Esophagus squamous epithelium (tissue), 5 donors: ENCODE measurements at places on chromosomes 2 and 18.

- no peak for DNase-seq
These were observed 29.2 kb upstream of the TNP1 start for GRCh38 chr2:216888887-216889622.

DNA sequence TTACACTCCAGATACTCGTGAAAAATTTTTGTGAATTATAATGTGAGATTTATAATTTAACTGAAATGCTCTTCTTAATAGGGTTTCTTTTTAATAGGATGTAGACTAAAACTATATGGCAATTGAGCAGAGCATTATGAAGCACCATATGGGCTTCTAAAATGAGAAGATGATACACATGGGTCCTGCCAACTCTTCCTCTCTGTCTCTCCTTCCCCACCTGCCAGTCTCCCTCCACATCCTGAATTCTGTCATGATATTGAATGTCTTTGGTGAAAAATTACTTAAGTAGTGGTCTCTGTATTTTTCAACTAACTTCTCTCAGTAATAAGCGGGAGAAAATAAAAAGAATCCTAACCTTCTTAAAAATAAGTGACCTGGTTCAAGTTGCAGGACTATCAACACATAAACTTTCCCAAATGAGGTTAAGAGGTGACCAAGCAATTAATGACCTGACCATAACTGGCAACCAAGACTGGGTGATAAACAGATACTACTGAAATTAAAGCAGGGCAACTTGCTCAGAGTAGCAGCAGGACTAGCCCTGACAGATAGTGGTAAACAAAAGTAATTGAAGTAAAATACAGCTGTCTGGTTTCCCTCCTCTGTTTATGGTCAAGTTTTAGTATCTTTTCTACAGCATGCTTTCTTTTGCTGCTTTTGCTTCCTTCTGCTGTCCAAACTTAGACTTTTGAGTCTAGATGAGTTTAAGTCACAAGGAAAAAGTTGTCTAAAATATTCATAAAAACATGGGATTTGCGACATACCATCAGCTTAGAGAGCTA is 117.1 kb upstream of the PDE1A start:
- DNase-seq: no peak

DNA sequence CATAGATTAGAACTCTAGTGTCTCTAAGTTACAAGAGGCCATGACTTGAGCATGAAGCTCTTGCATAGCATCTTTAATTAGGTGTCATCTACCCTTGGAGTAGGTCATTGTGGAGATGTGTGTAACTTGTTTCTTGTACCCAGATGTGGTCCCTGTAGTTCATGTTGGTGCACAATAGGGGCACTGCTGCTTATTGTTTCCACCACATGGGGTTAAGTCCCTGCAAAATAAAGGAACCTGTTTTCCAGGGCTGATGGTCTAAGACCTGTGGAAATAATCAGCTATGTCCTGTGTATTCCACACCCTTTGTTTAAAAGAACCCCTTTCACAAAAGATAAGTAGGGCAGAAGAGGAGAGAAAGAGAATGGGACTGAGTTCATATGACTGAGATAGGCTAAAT is 28.6 kb downstream of the ASXL3 start:
- no peak for DNase-seq

GRCh38 chr2:67716895-67717396 is 319.8 kb downstream of the ETAA1 start:
- no peak for DNase-seq

- DNase-seq: no peak
These were observed 35.8 kb downstream of the SH3RF3 start for GRCh38 chr2:109164739-109165221.

- no peak for DNase-seq
These were observed 154.8 kb downstream of the ZEB2 start for GRCh38 chr2:144364944-144365738.

GRCh38 chr2:218607436-218608115 is at the start of gene PLCD4:
Gene PLCD4 (plus strand): TSS chr2:218607899. CDS start chr2:218615740, 7,841 bp downstream.
- no peak for DNase-seq

DNA sequence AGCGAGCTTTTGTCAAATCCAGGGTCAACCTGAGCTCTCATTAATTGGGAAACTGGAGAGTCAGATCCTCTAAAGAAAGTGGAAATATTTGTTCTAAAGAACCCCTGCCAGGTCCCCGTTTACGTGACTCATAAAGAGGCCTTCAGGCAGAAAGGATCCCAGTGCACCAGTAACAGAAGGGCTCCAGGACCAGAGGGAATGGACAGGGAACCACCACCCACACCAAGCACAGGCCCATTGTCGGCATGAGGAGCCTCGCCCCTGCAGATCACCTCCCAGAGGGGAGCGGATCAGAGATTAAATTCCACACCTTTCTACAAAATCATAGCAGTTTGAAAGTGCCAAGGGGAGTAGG is 16.4 kb upstream of the C1QL2 start:
- DNase-seq: no peak

DNA sequence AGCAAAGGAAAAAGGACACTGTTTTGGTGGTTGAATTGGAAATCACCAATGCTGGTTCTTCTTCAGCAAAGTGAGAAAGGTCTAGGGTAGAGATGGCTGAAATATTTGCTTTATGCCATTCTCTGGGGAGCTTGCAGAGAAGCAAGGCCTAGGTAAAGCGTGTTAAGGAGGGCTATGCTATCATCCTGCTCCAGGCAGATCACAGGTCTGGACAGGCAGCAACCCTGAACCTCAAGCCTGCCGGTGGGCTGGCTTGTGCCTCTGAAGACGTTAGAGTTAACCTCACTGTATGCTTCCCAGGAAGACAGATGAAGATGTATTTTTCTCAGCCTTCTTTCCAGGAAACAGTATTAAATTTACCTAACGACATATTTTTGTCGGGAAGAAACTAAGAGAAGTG is 138.5 kb upstream of the LYPD6 start:
- DNase-seq: no peak

DNA sequence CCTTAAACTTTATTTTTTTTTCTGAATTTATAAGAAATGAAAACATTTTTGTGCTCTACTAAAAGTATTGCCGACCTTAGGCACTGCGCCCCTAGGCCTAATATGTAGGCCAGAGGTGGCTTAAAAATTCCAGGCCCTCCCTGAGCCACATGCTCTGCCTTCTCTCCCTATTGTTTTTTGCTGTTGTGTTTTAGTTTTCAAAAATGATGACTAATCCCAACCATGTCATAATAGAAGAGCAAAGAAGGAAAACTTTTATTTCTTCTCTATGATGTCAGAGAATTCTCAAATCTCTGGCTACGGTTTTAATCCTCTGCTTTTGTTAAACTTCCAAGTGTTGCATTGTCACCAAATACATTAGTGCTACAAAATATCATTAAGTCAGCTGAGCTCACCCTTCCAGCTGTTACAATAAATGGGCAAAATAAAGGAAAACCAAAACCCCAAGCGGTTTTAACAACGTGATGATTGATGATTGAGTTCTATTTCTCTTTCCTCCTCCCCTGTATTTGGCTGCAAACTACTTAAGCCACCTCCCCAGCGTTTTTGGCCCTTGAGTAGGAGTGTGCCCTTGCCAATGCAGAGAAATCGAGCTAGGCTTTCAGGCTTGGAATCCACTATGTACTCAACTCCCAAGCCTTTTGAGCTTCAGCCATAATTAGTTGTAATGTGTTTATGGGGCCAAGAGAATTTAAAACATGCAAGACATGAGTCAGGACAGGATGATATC is 163.5 kb upstream of the POU3F3 start:
- no peak for DNase-seq

- no peak for DNase-seq
These were observed 73.5 kb upstream of the NEDD4L start for GRCh38 chr18:57970356-57971095.

DNA sequence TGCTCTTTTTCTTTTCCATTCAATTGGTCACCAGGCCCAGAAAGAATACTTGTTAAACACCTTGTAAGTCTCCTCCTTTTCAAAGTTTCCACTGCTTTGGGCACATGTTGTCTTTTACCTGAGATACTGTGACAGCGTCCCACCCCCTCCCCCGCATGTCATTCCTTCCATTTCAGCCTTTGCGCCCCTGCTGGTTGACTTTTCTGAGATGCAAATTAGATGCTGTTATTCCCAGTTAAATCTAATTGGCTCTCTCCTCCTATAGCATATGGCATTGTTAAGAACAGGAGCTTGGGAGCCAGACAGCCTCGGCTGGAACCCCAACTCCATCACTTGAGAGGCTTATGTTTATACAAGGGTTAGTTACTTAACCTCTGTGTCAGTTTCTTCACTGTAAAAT is 80.3 kb upstream of the GAREM1 start:
- no peak for DNase-seq

DNA sequence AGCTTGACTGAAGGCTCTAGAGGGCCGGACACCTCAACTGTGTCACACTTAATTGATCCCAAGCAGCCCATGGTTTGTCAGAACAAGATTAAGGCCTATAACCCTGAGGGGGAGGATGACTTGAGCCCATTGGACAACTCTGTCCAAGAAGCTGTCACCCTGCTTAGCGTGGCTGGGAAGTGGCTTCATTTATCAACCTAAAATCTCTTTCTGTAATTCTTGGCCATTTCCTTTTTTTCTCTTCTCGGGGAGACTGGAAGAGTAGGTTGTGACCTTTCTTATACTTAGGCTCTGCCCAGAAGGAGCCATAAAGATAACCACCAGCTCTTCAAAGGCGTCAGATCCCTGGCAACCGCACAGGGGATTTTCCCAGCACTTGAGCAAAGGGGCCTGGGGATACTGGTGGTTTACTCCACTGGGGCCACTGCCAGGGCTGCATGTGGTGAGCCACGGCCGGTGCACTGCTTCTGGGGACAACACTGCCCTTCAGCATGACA is 265.5 kb downstream of the CYRIA start:
- no peak for DNase-seq

- no peak for DNase-seq
These were observed 54.0 kb upstream of the SPP2 start for GRCh38 chr2:233996461-233996860.

DNA sequence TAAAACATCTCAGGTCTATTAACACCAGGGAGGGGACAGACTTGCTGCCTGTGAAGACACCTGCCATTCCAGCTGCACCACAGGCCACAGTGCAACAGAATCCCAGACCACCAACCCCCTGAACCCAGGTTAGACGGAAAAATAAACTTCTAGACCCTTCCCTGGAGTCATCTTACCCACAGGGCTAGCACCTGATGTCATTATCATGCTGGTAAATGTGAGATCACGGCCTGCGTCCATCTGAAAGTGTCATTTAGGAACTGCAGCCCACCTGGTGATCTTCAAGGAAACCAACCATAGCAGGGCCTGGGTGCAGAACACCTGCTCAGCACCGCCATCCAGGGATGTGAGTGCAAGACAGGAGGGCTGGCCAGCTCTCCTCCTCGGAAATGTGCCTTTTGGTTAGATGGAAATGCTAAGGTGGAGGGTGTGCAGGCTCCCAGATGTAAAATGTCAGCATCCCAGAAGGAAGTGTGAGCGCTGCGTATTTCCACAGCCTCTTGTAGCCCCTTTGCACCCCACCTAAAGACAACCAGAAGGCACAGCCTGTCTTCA is 80.8 kb downstream of the PTGR3 start:
- DNase-seq: no peak

DNA sequence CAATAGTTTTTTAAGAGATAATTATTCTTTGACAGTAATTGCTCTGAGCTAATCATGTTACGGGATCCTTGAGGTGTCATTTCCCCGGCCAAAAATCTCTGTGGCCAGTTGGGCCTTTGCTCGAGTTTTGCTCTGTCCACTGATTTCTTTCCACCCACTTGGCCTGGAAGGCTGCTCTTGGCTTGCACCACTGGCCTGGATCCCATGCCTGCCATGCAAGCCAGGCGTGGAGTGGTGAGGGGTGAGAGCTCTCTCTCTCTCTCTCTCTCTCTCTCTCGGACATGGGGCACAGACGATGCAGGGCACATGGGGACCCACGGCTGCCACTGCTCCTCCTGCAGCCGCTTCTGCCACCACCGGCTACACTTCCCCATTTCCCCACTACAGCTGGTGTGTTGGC is 853.0 kb upstream of the GCFC2 start:
- no peak for DNase-seq

- DNase-seq: no peak
These were observed 323.9 kb upstream of the SOX11 start for GRCh38 chr2:5368263-5368662.

DNA sequence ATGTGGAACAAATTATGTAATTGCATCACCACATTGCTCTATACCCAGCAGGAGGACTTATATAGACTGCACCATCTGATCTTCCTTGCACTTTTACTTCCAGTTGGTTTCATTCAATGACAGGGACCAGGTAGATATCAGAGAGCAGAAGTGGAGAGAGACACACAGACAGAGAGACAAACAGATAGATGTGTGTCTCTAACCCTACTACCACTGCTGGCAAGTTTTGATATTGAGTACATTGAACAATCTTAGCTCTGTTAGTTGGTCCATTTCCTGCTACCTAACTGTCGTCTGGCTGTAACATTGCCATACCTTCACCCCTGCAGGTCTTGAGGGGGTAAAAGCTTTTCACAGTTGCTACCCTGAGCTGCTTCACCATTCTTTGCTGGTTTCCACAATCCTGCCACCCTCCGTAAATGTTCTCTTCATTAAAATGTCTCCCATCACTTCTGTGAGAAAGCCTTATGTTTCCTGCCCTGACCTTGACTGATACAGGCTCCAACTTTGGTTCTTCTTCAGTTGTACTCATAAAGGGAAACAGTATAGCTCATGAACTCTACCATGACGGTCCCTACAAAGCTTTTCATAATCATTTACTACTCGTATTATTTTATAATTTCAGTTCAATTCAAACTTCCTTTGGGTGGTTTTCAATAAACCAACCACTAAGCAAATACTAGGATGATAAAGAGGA is 62.3 kb upstream of the ITGA4 start:
- no peak for DNase-seq

- no peak for DNase-seq
These were observed 469.7 kb upstream of the FANCL start for GRCh38 chr2:58710795-58711279.

- DNase-seq: no peak
These were observed 22.4 kb upstream of the EML6 start for GRCh38 chr2:54701029-54701428.

DNA sequence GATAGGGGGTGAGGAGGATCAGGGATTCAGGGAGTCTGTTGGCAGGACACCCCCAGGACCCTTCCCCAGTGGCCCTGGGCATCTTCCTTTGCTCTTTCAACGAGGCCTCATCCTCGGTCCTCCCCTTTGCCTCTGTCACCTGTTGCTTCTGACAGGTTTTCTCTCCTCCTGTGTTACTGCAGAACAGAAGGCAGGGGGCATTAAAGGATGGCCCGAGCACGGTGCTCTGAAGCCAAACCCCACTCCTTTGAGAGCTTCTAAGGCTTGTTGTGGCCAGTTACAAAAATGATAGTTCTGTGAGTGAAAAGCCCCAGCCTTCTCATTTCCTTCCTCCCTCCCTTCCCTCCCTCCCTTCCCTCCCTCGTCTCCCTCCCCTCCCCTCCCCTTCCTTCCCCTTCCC is 82.5 kb downstream of the THNSL2 start:
- no peak for DNase-seq

GRCh38 chr2:69581774-69582581 is 61.6 kb downstream of the AAK1 start:
- no peak for DNase-seq

GRCh38 chr18:892316-892715 is 12.4 kb upstream of the ADCYAP1 start:
- DNase-seq: no peak

DNA sequence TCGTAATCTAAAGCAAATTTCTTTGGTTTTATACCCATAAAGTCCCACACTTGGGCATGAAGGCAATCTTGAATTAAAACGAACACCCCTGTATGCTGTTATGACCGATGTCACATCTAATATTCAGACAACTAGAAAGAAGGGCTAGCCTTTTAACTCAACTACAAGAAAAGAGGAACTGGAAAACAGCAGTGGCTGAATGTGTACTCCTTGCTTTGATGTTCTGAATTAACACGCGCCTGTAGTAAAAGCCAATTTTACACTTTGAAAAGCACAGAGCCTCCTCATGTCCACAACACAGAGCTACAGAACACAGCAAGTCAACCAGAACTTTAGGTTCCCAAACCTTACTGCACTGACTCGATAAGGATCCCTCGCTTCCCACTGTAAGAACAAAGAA is 147.6 kb downstream of the HDAC4 start:
- DNase-seq: no peak
